ENCODE measurements at places on chromosomes 6 and 20. TPM values are rescaled to one million over a fixed set of nuclear protein-coding genes. Genes with fewer than 3 reads are reported as not detected.

DNA sequence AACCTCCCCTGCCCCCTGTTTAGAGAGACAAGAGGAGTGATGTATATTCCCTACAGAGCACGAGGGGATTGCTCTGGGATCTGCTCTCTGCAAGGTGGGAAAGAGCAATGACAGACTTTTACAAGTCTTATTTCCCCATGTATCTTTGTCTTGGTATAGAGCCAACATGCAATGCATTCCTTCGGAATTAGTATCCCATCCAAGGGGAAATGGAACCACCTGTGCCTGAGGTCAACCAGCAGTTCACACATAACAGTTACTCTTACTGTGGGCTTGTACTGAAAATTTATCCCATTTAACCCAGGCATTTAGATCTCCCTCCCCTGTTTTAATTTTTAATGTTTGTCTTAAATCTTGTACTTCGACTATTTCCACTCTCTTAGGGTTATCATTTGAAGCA, 250.4 kb downstream of the C6orf118 start:
- no peak for DNase-seq

- DNase-seq = no peak
These were observed 253.8 kb upstream of the RIN2 start for GRCh38 chr20:19504251-19504650.

The SSTR4 gene
- not detected for polyA plus RNA-seq

The CGA gene
- polyA plus RNA-seq = not detected

DNA sequence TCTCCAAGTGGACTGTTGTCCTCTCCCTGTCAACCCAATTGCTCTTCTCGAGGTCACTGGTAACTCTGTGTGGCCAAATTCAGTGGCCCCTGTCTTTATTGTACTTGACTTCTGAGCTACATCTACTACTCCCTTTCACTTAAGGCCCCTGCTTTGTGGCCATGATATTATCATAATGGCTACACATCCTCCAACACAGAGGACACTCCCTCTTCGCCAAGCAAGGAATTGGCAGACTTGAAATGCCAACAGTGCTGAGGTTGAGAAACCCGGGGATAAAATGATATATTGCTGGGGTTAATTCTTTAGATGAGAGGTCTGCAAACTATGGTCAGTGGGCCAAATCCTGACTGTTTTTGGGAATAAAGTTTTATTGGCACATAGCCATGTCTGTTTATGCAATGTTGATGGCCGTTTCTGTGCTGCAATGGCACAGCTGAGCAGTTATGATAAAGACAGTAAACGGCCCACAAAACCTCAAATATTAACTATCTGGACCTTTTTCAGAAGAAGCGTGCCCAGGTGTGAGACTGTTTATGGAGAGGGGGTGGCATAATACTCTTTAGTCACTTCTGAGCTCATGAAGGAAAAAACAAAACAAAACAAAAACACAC, 12.0 kb upstream of the MRPS10 start:
- DNase-seq = no peak

DNA sequence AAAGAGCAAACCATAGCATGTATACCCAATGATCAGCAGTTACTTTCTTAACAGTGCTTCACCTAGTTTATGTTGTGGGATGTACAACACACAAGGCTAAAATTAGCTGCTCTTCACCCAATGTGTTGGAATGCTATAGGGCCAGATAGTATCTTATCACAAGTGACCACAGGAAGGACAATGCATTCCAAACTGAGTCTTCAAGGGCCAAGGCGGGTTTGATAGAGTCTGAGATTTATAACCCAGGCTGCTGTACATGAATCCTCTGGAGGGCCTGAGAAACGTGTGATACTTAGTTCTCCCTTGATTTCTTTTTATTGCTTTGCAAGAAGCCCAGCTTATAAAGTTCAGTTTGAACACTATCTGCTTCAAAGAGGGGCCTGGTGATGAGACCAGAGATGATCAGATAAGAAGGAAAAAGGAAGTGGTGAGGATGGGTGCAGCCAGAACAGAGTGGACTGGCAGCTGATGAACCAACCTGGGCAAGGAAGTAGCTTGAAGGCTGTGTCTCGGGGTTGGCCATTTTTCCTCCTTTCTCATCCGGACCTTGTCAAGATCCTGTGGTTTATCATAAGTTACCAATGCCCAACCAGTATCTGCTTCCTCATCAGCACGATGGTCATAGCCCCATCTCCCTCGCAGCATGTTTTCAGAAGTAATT, 62.2 kb upstream of the BMP2 start:
- peak; percentile 10 for DNase-seq

- no peak for DNase-seq
These were observed 29.2 kb downstream of the ID4 start for GRCh38 chr6:19866173-19866984.

DNA sequence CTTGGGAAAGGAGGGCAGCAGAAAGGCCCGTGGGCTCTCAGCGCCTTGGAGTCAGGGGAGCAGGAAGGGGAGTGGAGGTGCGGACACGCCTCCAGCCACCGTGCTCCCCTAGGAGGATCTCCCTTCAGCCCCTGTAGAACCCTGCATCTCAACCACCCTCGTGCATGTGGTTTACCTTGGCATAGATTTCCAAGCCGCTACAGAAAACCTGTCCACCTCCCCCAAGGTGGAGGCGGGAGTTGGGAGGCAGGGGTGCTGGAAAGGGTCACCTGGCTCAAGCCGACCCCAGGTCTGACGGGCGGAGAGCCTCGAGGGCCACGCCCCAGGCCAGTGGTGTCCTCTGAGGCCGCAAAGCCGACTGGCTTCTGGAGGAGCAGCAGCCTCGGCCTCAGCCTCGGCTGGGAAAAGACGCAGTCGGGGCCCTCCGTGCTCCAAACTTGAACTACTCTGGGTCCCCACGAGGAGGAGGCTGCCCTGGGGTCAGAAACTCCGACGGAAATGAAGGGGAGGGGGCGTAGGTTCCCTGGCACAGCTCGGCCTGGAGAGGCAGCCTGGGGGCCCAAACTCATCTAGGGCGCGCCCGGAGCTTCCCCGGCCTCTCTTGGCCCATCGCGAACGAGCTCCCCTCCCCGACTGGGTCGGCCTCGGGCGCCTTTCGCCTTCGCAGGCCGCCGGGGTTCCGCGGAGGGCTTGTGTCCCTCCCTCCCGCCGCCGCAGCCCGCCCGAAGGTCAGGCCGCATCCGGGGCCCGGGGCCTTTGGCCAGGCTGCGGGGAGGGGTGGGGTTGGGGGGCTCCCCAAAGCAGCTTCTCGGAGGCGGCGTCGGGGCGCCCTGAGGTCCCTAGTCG, 6.3 kb upstream of the FOXF2 start:
- DNase-seq = no peak

The HSPA12B gene
- not detected for polyA plus RNA-seq

DNA sequence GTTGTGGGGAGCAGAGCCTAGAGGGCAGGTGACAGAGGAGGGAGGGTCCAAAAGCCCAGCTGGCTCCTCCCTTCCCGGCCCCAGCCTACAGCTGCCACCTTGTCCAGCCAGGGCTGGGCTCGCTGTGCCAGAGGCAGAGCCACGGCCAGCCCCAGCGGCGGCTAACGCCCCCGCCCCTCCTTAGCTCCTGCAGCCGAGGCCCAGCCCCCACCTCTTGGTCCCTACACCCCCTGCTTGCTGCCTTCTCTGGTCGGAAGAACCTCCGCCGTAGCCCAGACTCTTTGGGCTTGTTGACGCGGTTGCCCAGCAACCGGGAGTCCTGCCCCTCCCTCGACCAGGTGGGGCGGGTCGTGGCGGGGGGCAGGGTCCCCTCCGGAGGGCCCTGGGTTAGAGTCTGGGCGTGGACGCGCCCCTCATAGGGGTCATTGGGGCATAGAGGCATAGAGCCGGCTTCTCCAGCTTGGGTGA, 521 bp upstream of the LKAAEAR1 start:
- DNase-seq = no peak
